ENCODE measurements at places on chromosomes 16 and 17.
A peak's percentile ranks its signal among the peaks of the same experiment; 100 is the strongest.

DNA sequence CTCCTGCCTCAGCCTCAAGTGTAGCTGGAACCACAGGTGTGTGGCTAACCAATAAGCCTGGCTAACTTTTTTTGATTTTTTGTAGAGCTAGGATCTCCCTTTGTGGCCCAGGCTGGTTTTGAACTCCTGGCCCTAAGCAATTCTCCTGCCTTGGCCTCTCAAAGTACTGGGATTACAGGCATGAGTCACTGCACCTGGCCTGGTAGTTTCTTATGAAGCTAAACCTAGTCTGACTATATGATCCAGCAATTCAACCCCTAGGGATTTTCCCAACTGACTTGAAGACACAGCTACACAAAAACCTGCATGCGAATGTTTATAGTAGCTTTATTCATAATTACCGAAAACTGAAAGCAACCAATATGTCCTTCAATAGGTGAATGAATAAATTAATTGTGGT lies 176.2 kb upstream of the IRX3 start:
- DNase-seq: no peak

- DNase-seq: peak; percentile 38
Observed at GRCh38 chr17:10286324-10286723, 86.5 kb downstream of the MYH13 start.

DNA sequence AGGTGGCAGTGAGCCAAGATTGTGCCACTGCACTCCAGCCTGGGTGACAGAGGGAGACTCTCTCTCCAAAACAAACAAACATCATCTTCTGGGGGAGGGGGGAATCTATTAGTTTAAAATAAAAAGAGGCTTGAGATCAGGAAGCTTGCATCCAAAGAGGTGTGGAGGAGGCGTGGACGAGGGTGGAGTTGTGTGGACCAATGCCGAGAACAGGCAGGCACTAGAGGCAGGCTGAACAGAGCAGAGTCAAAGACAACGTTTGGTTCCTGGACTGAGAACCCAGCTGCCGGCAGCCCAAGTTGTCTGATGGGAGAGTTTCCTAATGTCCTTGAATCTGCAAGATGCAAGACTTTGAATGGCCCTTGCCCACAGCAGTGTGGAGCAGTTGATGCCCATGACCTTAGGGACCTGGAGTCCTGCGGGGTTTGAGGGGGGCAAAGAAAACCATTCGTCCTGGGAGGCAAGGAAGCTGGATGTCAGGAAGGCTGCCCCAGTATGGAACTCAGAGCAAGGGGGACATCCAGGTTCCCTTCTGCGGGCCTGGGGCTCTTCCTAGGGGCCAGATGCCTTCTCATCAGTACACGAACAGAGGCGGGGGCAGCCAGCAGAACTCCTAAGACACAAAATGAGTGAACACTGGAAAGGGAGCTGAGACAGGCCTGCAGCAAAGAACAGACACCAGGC lies 9.2 kb downstream of the TBC1D16 start:
- no peak for DNase-seq

- DNase-seq: no peak
Observed at GRCh38 chr16:85437166-85438052, 175.7 kb upstream of the GSE1 start.

- no peak for DNase-seq
Observed at GRCh38 chr16:12308060-12308459, 331.5 kb downstream of the SNX29 start.

DNA sequence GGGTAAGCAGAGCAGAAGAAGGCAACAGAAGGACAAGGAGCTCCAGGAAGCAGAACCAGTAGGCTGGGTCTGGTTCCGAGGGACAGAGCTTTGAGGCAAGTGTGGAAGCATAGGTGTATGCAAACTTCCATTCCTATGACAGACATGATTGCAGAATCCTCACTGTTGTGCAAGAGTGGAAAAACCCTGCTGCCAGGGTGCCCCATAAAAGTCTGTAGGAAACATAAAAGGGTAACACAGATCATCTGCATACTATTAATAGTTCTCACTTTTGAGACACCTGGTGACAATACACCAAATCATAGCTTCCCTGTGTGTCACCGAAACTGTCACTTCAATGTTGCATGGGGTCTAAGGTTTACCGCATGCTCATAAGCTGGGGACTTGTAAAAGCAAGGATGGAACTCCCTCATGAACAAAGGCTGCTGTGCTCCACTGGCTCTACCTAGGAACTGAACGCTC lies 39.7 kb downstream of the ARHGAP17 start:
- DNase-seq: no peak

- peak; percentile 76 for DNase-seq
Observed at GRCh38 chr17:3513305-3514035, 37.7 kb downstream of the ASPA start.

DNA sequence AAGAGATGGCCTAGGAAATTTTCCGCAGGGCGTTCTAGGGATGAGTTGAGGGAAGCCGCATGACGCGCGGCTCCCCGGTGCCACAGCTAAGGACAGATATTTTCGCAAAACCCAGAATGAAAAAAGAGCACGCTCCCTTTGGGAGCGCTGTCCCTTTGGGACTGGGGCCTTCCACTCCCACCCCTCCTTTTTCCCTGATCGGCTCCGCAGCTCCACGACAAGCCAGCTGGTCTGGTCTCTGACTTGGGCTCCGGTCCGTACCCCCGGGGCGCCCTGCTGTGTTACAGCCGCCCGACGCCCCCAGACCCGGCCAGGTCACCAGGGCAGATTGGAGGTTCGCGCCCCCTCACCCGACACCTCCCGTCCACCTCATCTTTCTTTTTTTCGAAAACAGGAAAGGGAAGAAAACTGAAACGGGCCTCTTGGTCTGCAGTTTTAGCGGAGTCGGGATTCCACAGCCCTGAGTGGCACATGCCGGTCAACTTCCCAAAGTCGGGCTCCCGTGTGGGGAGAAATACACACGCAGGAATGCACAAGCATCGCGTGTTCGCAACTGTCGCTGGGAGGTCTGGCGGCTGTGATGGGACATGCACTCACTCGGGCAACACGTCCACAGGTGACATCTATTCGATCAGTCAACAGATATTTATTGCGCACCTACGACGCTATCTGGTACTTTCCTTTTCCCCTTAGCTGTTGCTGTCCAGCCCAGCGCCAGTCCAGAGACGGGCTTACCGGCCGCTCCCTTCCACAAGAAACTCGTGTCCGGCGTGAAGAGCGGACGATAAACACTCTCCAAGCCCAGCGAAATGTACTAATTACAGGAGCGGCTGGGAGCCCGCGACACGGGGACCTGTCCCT lies 3.9 kb upstream of the SOX9 start:
- no peak for DNase-seq

DNA sequence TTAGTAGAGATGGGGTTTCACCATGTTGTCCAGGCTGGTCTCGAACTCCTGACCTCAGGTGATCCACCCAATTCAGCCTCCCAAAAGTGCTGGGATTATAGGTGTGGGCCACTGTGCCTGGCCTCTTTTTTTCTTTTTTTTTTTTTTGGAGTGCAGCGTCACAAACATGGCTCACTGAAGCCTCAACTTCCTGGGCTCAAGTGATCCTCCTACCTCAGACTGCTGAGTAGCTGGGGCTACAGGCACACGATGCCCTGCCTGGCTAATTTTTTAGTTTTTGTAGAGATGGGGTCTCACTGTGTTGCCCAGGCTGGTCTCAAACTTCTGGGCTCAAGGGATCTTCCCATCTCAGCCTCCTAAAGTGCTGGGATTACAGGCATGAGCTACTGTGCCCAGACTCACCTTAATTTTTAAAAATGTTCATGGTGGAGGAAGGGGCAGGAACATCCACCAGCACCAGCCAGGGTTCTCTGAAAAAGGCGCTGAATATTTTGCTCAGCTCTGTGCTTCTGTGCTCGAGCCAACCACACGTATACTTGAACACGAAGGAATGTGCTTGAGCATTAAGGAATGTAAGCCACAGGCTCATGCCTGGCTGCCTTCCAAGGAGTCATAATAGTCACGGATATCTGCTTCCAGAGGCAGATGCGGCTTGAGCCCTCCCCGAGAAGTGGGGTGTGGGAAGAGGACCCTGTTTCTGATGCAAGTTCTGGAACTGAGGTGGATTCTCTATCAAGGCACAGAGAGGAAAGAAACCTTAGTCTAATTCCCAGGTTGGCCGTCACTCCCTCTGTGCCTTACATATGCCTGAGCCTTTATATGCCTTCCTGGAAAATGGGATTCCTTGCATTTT lies 65.5 kb upstream of the CREBBP start:
- peak; percentile 90 for DNase-seq

DNA sequence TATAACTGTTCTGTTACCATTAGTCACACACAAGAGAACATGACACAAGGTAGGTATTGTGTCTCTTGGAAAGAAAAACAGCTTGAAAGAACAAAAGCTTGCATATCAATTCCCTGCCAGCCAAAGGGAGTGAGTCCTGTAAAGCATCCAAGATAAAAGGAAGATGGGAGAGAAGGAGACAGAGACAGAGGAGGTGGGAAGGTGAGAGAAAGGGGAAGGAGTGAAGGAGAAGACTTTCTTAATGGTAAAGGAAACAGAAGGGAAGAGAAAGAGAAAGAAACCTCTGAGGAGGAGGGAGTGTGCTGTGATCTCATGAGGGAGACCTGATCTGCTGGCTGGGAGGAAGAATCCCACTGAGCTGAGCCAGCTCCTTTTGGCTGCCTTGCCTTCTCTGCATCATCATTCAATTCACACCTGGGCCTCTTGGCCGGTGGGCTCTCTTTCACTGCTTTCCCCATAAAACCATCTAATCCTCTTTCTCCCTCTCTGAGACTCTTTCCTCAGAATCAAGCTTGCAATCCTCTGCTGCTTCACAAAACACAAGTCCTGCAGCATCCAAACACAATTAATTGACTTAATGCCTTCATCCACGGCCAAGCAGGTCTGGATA lies 271.6 kb downstream of the ABCC12 start:
- DNase-seq: no peak

- no peak for DNase-seq
Observed at GRCh38 chr17:77438241-77439188, 297.7 kb downstream of the SEC14L1 start.

DNA sequence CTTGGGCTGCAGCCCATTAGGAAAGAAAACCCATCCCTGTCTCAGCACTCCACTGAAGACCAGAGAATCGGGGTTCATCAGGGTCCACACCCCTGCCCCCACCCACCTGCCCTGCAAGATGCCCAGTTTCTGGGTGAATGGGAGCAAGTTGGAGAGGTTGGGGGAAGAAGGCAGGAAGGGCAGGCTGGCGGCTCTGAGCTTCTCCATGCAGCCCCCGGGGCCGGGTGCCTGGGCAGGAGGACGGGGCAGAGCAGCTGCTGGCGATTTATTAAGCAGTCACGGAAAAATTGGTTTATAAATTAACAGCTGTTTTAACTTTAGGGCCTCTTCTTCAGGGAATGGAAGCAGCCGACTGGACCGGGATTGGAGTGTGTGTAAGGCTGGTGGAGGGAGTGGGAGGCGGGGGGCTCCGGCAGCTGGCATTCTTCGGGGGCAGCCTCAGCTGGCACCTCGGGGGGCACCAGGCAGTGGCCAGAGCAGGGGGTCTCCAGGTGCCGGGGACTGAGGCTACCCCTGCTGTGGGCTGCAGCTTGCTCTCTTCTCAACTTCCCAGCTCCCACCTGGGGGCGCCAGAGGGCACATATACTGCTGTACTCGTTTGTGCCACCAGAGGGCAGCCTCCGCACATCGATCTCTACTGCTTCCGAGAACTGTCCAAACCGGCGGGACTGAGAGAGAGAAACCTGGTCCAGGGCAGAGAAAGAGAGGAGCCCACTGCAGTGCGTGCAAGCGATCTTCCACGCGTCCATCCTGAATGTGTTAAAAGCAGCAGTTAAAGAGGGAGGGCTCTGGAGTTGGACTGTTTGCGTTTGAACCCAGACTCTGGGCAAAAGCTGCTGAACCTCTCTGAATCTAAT lies 5.0 kb upstream of the PPP1R1B start:
- DNase-seq: peak; percentile 96

- peak; percentile 90 for DNase-seq
Observed at GRCh38 chr17:77312786-77313599, 172.2 kb downstream of the SEC14L1 start.

DNA sequence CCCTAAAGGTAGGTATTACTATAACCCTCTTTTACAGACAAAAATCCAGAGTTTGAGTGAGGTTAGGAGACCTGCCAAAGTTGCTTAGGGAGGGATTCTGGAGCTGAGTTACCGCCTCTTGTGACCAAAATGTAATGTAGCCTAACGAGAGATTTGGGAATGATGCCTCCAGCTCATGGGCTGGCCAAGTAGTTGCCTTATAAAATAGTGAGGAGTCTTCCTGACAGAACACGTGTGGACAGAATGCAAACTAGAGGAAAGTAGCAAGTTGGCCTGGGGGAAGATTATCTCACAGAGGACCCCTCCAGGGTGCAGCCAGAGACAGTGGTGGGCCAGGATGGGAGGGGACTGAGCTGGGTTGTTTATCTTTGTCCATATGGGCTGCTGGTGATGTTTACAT lies 543.7 kb upstream of the CDH11 start:
- no peak for DNase-seq

GRCh38 chr17:49873466-49873865 lies 25.6 kb upstream of the TAC4 start:
- no peak for DNase-seq

- DNase-seq: no peak
Observed at GRCh38 chr17:30701498-30701989, 122.9 kb downstream of the CRLF3 start.

GRCh38 chr16:56513972-56514371 lies 5.9 kb downstream of the BBS2 start:
- no peak for DNase-seq

GRCh38 chr17:76570457-76570856 lies 15.2 kb downstream of the ST6GALNAC2 start:
- DNase-seq: no peak

GRCh38 chr17:37133136-37133535 lies 184.4 kb downstream of the AATF start:
- no peak for DNase-seq

DNA sequence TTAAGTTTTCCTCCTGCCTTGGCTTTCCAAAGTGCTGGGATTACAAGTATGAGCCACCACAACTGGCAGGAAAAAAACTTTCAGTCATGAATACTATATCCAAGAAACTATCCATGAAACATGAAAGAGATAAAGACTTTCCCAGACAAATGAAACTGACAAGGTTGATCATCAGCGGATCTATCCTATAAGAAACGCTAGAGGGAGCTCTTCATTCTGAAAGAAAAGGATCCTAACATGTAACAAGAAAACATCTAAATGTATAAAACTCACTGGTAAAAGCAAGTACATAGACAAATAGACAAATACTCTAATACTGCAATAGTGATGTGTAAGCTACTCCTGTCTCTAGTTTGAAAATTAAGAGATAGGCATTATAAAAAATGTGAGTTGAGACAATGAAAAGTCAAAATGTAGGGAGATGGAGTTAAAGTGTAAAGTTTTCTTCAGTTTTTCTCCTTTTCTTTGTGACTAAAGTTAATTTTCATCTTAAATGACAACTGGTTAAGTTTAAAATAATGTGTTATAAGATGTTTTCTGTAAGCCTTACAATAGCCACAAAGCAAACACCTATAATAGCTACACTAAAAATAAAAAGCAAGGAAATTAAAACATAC lies 79.6 kb upstream of the TEKT1 start:
- DNase-seq: no peak

- no peak for DNase-seq
Observed at GRCh38 chr16:73143576-73144422, 95.9 kb upstream of the ZFHX3 start.

- no peak for DNase-seq
Observed at GRCh38 chr17:69763503-69763902, 311.5 kb upstream of the KCNJ16 start.

Data from osteocyte (in vitro differentiated cells).